ENCODE measurements at places on chromosomes 4 and X.

GRCh38 chr4:41216294-41217019 lies 2.1 kb upstream of the APBB2 start:
- peak; percentile 55 for DNase-seq

- no peak for DNase-seq
Observed at GRCh38 chr4:80897537-80898303, 132.8 kb upstream of the BMP3 start.

- DNase-seq: no peak
Observed at GRCh38 chr4:155367608-155368007, 9.2 kb downstream of the MAP9 start.

DNA sequence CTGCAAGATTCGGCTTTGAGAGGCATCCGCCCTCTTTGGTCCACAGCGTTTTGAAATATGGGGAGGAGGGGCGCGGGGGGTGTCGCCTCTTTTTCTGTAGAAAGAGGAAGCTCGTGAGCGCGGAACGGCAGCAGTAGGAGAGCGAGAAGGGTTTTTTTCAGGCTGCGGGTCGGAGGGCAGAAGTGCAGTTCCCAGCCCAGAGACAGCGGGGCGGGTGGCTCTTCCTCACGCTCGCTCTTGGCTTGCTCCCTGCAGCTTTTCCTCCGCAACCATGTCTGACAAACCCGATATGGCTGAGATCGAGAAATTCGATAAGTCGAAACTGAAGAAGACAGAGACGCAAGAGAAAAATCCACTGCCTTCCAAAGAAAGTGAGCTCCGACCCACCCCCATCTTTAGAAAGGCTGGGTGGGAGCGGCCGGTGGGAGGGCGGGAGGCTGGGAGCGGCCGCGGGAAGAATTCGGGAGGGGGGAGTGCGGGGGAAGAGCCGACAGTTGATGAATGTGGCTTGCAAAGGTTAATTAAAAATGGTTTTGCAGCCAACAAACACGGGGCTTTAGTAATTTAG lies 1.2 kb downstream of the TMSB4X start:
- DNase-seq: no peak

DNA sequence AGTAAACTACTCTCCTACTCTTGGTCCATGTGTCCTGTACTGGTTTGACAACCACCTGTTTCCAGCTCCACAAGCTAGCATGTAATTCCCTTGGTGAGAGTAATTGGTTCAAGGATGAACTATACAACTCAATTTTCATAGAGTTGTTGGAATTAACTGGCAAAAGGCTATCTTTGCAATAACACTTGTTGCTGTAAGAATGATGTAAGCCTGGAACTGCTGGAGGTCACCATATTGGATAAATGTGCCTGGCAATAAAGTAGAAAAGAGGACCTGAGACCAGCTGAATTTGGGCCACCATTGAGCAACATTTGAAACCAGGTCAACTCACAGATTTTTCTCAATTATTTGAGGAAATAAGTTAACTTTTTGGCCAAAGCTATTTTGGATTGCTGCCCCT lies 175.5 kb downstream of the CAMK2D start:
- DNase-seq: no peak

- no peak for DNase-seq
Observed at GRCh38 chr4:8730159-8730558, 137.6 kb downstream of the CPZ start.

DNA sequence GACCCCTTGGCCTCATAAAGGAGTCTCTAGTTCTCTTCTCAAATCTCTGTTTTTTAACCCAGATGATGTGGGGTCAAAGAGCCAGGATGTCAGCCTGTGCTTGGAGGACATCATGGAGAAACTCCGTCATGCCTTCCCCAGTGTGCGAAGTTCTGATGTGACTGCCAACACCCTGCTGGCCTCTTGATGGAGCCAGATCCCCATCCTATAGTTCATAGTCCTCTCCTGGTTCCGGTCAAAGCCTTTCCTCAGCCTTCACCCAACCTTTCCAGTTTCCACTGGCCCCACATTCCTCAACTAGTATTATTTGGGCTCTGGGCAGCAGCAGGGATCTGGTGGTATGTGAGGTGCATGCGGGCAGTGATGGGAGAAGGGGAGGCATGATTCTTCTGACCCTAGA lies 30.7 kb downstream of the TAF7L start:
- DNase-seq: no peak

GRCh38 chrX:140439476-140439875 lies 65.4 kb downstream of the SOX3 start:
- DNase-seq: no peak

GRCh38 chr4:137300776-137301175 lies 231.5 kb downstream of the PCDH18 start:
- no peak for DNase-seq

Data from NCI-H524 treated with DMSO at 0.1 percent for 48 hours (cell line).